ENCODE measurements at places on chromosomes 5 and 9.
A peak's percentile ranks its signal among the peaks of the same experiment; 100 is the strongest.

DNA sequence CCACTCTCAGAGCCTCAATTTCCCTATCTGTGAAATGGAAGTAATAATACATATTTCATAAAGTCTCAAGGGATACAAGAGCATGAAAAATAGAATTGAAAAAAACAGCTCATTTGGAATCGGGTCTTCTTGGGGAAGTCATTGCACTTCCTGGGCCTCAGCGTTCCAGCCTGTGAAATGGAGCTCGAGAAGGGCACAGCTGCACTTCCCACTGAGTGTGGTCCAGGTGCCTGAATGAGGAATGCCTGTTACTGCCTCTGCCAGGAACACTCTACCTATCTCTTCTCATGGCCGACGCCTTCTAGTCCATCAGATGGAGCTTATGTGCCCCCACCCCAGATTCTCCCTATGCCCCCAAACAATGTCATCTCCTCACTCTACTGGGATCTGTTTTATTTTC is 924 bp upstream of the NEURL1B start:
- no peak for DNase-seq

DNA sequence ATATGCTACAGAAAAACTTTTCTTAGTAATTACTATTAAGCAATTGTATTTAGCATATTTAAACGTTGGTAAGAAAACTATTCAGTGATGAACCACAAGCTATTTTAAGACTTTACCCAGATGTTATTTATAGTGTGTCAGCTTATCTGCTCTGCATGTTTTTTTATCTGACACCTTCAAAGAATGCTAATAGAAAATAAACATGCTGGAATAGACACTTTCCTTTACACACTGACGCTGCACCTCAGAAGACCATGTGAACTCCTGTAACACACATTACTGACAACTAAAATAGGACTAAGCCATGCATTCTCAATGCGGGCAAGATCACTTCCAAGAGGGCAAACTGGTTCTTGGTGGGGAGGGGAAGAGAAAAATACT is 38.3 kb downstream of the FNIP1 start:
- no peak for DNase-seq

- peak; percentile 68 for DNase-seq
These were observed 190.6 kb downstream of the MAT2B start for GRCh38 chr5:163695830-163696578.

GRCh38 chr9:78927099-78927940 is 630.4 kb downstream of the PSAT1 start:
- DNase-seq, result no peak

GRCh38 chr9:110128664-110129329 is 79.2 kb downstream of the C9orf152 start:
- DNase-seq, result no peak

GRCh38 chr9:29212397-29213387 is 1639.4 kb upstream of the C9orf72 start:
- no peak for DNase-seq

GRCh38 chr5:15525703-15526275 is 25.8 kb downstream of the FBXL7 start:
- no peak for DNase-seq

DNA sequence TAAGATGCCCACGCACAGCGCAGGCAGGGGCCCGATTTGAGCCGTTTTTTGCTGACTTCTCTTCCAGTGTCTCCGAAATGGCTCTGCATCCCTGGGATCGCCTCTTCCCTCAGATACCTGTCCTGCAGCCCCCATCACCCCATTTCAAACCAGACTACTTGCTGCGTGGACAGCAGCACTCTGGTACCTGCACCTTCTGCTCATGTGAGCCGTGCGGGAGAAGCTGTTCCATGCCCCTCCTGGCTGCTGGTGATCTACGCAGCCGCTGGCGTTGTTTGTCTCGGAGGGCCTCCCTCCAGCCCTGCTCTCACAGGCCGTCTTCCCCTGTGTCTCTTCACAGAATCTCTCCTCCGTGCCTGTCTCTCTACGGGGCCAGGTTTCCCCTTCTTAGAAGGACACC is 13.4 kb downstream of the CEP72 start:
- peak; percentile 9 for DNase-seq

- no peak for DNase-seq
These were observed 116.9 kb downstream of the ARRDC3 start for GRCh38 chr5:91266184-91266705.

DNA sequence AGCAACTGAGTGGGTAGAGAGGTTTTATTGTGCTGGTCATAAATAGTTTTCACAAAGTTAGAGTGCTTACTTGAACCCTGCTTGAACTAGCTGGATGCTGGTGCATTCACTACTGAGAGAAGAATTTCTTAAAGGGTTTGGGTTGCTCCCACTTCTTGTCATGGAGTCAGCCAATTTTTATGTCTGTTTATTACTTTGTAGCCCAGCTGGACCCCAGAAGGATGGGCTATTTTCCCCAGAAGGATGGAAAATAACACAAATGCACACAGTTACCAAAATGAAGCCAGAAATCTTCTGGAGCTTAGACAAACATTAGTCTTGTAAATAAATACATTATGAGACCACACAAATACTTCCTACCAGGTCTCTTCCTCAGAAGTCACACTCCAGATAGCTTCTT is 480.8 kb upstream of the TNC start:
- DNase-seq, result no peak

- no peak for DNase-seq
These were observed 18.0 kb upstream of the GNE start for GRCh38 chr9:36276254-36276653.

All from mucosa of descending colon (tissue), 3 donors.